ENCODE measurements at places on chromosomes 3 and 15.
A peak's percentile ranks its signal among the peaks of the same experiment; 100 is the strongest.

DNA sequence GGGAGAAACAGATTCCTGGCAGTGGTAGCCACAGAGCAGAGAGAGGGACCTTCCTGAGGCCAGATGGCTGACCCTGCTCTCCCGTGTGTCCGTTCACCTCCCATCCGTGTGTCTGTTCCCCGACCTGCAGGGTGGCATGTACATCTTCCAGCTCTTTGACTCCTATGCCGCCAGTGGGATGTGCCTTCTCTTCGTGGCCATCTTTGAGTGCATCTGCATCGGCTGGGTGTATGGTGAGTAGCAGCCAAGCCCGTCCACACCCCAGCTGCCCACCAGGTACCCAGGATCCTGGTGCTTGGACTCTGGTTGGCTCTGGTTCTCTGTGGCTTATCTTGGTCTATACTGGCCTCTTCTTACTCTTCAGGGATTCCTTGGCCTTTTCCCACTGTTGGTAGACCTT lies 59.5 kb upstream of the SLC6A1 start:
- DNase-seq, result no peak

DNA sequence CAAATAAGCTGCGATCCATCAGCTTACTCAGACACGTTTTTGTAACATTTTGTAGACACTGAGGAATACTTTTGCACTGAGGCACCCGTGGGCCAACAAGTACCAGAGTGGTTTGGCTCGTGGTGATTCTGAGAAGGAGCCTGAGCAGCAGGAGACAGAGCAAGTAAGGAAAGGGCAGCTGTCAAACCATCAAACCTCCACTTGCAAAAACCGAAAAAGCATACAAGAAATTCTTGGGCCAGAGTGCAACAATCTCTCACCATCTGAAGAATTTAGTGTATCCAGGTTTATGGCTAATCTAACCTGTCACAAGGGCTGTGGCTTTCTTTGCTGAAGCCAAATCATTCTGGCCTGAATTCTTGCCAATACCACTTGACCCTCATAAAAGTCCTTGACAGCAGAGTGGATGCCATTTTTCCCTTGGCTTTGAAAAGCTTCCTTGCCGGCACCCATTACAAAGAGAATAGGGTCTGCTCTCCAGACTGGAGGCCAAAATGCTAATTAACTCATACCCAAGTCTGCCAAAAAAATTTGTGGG lies 56.7 kb downstream of the MYO1E start:
- no peak for DNase-seq

DNA sequence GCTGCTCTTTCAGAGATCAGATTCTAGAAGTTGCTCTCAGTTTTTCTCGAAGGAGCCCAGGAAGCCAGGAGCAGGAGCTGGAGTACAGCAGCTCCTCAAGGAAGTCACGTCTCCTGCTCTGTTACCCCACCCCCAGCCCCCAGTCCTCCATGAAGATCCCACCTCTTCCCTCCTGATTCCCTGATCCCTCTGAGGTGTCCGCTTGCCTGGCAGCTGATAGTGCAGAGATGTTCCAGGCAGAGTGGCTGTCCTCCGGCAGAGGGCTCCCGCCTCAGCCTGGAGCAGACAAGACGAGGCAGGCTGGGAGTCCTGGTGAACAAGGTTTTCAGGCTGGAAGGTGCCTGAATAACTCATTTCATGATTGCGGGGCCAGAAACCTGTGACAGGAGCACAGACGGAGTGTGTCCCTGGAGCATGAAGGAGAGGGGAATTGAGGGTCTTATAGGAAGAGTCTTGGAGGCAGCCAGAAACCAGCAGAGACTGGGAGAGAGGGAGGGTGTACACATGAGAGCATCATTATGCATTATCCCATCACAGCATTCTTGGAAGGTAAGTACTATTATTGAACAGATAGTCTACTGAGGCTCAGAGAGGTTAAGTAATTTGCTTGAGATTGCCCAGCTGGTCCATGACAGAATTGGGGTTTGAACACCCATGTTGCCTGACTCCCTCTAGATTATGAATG lies 1.2 kb downstream of the HRH1 start:
- DNase-seq, result peak; percentile 36

DNA sequence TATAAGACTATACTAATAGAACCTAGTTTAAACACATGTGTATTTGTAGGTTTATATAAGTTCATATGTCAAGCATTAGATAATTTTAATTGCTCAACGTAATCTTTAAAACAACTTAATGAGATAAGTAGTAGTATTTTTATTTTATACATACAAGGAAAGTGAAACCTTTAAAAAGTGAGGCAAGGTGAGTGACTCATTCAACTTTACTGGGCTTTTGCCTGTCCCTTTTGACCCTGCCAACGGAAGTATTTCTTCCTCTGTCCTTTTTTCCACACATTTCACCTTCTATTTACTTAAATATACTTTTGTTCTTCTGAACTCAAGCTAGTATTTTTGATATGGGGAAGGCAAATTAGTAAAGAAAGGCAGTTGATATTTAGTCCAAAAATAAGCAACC lies 78.5 kb downstream of the KBTBD8 start:
- DNase-seq, result no peak

DNA sequence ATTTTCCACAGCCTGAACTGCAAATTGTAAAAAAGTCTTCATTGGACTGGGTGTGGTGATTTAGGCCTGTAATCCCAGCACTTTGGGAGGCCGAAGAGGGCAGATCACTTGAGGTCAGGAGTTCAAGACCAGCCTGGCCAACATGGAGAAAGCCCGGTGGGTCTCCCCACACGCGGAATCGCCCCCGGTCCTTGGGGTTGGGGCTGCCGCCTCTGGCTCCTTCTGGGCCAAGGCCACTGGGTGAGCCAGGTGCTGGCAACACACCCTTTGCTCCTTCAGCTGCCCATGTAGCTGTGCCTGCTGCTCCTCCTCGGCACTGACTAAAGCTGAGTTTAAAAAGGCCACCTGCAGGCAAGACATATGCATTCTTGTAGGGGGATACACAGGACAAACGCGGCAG lies 9.4 kb upstream of the VPS33B start:
- no peak for DNase-seq

GRCh38 chr3:99541181-99541580 lies 97.2 kb upstream of the COL8A1 start:
- DNase-seq, result no peak

- no peak for DNase-seq
These were observed 16.9 kb downstream of the CSPG4 start for GRCh38 chr15:75695634-75696310.

- no peak for DNase-seq
These were observed 88.9 kb upstream of the CCNL1 start for GRCh38 chr3:157248590-157249422.

- no peak for DNase-seq
These were observed 238.7 kb downstream of the CPNE4 start for GRCh38 chr3:131796111-131796510.

DNA sequence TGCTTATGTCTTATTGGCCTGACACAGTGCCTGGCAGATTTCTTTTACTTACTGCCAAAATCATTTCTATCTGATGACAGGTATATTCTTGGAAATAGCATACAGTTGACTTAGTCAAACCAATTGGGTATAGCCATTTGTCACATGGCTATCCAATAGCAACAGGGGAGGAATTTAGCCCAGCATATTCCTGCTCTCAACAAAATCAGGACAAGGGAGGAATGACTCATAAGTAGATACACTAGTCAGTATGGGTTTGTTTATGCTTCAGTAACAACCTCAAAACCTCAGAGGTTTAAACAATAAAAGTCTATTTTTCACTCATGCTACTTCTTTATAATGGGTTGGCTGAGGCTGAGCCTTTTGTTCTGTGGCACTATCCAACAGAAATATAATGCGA lies 38.0 kb upstream of the VILL start:
- no peak for DNase-seq

- DNase-seq, result no peak
These were observed 142.7 kb upstream of the TMCO5A start for GRCh38 chr15:37791693-37792092.

GRCh38 chr3:44842376-44842775 lies 19.3 kb upstream of the TMEM42 start:
- DNase-seq, result no peak

Measured in stimulated activated CD4-positive, alpha-beta T cell treated with anti-CD3 and anti-CD28 coated beads, TNF-alpha, amount 100 ng/mL, for 24 hours (primary cell).